ENCODE measurements at places on chromosomes 1 and 21.

- DNase-seq = no peak
Measured at GRCh38 chr1:184892116-184892515, 82.2 kb downstream of the NIBAN1 start.

GRCh38 chr1:42214447-42214871 is 49.9 kb upstream of the GUCA2A start:
- DNase-seq = no peak

DNA sequence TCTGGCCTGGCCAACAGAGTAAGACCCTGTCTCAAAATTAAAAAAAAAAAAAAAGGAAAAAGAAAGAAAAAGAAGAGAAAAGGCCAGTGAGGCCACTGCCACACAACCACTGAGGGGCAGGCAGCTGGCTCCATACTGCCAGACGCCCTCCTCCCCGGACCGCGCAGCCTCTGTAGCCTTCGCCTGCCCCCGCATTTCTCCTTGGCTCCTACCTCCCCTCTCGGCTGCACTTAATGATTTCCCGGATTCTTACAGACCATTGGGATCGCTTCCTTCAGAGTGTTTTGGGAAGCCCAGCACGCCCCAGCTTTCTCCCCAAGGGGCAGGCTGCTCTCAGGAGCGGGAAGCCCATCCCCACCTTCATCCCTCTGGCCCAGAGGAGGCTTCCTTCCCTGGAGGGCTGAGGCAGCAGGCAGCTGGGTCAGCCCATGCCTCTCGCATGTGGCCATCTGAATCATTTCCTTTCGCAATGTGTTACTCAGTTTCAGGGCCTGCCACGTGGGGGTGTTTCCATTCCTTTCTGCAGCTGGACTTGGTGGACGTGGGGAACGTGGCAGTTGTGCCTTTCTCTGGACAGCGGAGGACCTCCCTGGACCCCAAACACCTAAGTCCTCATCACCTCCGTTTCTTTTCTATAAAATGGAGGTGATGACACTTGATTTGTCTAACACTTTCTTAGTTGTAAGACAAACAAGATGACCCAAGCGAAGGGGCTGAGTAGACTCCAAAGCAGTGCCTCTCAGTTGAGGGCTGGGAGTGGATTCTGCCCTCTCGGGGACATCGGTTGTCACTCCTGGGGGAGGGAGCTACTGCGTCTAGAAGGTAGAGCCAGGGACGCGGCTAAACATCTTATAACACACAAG is 2.3 kb downstream of the SLC2A5 start:
- peak; percentile 57 for DNase-seq

DNA sequence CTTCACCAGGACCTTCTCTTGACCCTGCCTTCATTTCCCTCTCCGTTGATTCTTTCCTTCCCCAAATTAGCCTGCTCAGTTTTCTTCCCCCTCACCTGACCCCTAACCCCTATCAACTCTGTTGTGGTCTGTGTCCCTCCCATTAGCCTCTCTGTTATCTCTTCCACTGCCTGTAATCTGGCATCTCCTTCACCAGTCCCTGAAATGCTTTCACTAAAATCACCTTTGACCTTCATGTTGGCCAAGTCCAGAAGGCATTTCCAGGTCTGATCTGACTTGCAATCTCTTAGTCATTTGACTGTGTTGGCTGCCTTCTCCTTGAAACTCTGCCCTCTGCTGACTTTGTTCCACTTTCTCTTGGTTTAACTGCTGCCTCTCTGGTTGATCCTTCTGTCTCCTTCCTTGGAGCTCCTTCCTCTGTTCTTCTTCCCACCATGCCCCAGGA is 28.2 kb downstream of the ATP8B2 start:
- DNase-seq = no peak

DNA sequence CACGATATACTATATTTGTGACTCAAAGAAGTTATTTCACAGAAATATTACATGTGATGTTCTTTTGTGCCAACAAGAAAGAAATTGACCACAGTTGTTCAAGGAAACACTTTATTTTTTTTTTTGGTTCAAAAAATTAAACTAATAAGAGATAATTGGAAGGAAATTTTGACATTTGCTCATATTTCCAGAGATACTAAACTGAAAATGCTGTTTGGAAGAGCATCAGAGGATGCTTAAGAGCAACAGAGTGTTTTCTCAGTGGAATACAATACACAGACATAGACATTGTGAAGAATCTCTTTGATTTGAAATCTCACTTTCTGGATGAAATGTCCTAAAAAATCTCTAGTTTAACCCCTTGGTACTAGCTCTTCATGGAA is 760.4 kb upstream of the CXADR start:
- no peak for DNase-seq

DNA sequence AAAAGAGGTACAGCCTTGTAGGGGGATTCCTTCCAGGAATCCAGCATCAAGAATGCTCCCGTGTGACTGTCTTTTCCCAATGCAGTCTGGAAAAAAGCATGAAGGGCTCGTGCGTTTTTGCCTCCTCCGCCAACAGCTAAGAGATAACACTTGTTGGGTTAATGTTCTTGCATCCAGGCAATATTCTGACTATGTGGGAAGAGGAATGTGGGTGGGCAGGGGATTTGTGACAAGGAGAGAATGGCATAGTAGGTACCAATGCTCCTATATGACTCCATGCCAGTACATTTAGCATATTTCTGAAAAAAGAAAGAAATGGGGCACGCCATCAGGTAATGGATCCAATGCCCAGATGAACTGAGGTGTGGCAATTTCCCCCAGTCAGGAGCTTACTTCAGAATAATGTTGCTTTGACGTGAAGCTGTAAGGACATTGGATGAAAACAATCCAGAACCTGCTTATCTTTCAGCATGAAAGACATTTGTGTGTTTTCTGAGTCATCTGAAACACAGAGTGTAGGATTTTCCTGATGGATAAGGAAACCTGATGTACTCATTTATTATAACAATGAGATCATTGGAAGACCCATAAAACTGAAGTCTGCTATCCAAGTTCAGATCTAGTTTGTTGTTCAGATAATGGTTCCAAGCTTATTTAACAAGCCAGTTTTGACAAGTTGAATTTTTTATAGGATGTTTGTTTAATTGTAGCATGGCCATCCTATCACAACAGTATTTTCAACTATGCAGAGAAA is 105.5 kb downstream of the LYPLAL1 start:
- no peak for DNase-seq

GRCh38 chr1:237115035-237115434 is 73.1 kb downstream of the RYR2 start:
- no peak for DNase-seq

DNA sequence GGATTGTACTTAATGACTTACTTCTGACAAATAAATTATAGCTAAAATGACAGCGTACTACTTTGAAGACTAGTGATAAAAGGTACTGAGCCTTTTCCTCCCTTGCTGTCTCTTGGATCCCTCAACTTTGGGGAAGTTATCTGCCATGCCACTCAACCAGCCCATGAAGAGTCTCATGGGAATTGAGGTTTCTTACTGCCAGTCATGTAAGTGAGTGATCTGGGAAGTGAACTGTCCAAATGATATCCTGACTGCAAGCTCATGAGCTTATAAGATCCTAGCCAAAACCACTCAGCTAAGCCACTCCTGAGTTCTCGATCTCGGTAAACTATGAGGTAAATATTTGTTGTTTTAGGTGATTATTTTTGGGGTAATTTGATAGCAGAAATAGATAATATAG is 247.8 kb downstream of the NCAM2 start:
- DNase-seq = no peak

DNA sequence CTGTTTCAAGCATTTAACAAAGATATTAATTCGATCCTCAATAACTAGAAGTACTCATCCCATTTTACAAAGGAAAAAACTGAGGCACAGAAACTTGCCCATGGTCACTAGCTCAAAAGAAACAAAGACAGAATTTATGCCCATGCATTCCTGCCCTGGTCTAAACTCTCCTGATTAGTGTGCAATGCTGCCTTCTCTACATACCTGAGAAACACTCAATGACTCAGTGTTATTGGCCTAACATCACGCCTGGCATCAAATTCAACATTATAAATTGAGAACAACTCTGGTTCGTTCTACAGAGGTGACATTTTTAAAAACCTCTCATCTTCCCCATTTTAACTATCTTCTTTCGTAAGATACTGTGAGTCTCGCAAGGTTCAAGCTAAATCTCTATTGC is 5.2 kb downstream of the APP start:
- DNase-seq = no peak

DNA sequence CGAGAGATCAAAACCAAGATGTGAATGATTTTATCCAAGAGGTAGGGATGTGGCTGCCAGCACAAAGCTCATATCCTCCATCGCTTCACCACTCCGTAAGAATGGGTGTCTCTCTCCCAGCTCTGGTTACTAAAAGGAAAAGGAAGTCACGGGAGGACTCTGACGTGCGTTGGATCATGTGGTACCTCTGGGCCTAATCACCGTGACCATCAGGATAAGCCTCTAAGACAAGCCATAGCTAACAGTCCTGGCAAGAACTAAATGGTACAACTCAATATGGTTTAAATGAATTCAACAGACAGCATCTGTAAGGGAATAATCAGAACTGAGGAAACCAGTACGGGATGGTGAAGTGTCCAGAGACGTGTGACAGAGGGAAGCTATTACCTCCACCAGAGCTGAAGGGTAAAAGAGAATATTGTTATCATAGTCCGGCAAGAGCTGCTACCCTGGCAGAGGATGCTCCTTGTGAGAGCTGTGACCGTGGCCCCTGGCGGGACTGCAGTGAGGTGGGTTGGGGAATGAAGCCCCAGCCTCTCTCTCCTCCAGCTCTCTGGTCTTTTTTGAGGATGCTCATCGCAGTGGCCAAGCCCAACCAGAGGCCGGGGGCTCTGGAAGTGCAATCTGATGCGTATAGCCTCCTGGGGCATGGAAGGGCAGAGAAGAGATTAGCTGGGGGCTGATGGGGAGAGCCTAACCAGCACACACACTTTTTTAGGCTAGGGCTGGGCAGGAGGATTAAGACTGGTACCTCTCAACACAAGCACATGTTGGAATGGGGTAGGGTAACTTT is 54.2 kb downstream of the KIAA1614 start:
- no peak for DNase-seq

- no peak for DNase-seq
Measured at GRCh38 chr21:35351434-35351833, 302.3 kb upstream of the RUNX1 start.

- no peak for DNase-seq
Measured at GRCh38 chr1:8384577-8384976, 66.7 kb downstream of the SLC45A1 start.

GRCh38 chr1:42815941-42816584 is 859 bp upstream of the ERMAP start:
- no peak for DNase-seq

- DNase-seq = no peak
Measured at GRCh38 chr1:33232716-33233115, 23.6 kb upstream of the ZNF362 start.

- no peak for DNase-seq
Measured at GRCh38 chr1:14520514-14521163, 77.8 kb upstream of the KAZN start.

GRCh38 chr1:91864017-91864700 is 21.8 kb downstream of the TGFBR3 start:
- DNase-seq = no peak

GRCh38 chr21:25559746-25560145 is 47.5 kb downstream of the MRPL39 start:
- DNase-seq = no peak

DNA sequence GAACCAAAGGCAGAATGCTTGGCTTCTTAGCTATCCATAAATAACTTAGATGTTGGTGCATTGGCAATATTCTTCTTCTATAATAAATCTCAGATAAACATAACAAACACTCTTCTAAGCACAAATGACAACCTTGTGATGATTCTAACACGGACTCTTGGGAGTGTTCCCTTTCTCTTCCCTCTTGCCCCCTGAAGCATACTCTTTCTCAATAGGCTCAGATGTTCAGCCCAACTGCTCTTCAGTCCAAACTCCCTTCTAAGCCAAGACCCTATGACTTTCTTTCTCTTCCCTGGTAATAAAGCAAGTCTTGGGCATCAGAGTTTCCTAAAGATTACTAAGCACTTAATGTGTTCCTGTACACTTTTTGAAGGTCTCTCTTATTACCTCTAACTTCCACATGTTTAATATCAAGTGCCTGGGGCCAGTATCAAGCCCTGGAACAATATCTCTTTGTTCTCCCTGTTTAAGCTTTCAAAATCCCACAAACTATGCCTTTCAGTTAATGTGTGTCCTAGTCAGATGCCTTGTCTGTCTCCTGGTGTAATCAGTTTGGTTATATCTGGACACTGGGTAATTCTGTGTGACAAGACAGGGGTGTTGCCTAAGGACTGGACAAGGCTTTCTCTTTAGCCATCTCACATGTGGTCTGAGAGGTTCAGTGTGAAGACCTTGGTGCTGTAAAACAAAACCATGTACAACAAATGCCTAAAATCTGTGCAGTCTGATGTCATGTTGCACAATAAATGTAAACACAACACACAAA is 92.9 kb upstream of the IVNS1ABP start:
- no peak for DNase-seq

- DNase-seq = no peak
Measured at GRCh38 chr1:186901631-186902030, 72.9 kb downstream of the PLA2G4A start.

GRCh38 chr1:200314085-200314750 is 95.6 kb downstream of the ZNF281 start:
- no peak for DNase-seq

DNA sequence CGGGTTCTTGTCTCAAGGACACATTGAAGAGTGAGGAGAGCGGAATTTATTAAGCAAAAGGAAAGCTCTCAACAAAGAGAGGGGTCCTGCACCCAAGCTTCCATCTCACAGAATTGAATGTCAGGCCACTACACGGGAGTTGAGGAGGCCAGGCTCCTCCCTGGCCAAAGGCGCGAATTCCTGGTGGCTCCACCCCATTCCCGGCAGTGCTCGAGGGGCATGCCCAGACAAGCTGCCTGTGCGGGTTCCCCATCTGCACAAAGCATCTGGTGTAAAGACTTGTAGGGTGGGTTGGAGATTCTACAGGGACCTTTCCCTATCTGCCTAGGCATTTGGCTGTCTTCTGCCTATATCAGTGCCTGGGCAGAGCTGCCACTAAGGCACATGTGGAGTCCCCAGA is 648.5 kb upstream of the PKN2 start:
- no peak for DNase-seq

DNA sequence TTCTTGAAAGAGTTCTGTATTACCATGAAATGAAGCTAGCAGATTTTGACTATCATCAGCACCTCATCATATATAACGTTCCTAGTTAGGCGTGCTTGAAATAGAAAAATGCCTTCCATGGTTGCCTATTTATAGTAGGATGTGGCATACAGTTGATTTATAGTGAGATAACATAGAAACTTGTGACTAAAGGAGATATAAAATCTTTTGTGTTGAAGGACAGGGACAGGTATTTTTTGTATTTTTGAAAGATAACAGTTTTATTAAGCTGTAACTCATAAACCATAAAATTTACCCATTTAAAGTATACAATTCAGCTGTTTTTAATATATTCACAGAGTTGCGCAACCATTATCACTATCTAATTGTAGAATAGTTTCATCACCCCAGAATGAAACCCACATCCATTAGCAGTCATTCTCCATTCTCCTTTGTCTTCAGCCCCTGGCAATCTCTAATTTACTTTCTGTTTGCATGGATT is 19.3 kb downstream of the SPEN start:
- DNase-seq = no peak

DNA sequence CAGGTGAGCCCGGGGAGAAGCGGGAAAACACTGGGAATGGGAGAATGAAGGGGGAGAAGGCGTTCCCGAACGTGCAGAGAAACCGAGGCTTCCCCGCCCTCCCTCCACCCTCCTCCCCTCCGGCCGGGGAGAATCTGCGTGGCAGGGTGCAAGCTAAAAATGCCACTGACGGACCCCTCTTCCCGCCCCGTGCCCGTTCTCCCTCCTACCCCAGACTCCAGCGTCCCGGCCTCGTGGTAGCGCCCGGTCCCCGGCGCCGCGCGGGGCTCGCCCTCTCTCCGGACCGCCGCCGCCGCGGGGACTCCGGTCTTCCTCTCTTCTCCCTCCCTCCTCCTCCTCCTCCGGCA is 81.6 kb upstream of the AK4 start:
- DNase-seq = no peak
